ENCODE measurements at places on chromosomes 1 and 21.

- no peak for DNase-seq
Measured at GRCh38 chr1:100604372-100604771, 66.4 kb downstream of the GPR88 start.

- no peak for DNase-seq
Measured at GRCh38 chr1:20469406-20470076, 16.5 kb downstream of the CAMK2N1 start.

DNA sequence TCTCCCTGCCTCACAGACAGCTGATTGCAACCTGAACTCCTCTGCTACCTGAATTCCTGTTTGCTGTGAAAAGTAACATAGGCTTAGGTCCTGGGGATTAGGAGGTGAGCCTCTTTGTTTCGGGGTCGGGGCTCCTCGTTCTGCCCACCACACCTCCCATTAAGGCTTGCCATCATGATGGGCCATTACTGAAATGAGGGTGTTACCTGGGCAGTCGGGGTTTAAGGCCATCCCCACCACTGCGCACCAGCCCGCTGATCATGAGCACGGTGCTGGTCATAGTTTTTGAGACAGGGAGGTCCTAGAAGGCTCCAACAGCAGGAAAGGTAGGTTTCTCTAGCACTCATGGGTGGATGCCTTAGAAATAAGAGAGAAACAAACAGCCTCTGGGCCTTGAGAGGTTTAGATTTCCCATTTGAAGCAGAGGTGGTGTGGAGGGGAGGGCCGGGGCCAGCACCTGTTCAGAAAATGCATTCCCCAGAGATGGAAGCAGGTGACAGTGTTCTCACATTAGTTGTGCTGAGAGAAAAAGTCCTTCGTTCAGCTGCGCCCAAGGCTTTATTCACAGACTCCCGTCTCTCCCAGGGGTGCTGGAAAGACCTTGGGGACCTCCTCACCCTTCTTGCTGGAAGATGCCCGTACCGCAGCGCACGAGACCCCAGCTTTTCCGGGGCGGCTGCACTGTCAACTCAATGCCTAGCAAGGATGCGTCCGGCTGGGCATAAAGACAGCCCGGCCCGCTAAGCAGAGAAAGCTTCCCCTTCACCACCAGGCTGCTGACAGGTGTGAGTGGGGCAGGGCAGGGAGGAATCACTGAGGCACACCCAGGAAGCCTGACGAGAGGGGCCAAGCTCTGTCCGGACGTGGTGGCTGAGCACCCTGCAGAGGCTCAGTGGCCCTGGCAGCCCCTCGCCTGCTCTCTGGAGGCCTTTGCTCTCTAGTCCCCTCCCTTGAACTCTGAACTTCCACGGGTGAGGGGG is 125.5 kb downstream of the PGBD5 start:
- no peak for DNase-seq

- DNase-seq = no peak
Measured at GRCh38 chr1:191085121-191085520, 607.5 kb upstream of the BRINP3 start.

GRCh38 chr1:231872461-231872910 is 245.9 kb downstream of the DISC1 start:
- DNase-seq = no peak

GRCh38 chr1:203101813-203102634 is 16.2 kb upstream of the MYOG start:
- no peak for DNase-seq

DNA sequence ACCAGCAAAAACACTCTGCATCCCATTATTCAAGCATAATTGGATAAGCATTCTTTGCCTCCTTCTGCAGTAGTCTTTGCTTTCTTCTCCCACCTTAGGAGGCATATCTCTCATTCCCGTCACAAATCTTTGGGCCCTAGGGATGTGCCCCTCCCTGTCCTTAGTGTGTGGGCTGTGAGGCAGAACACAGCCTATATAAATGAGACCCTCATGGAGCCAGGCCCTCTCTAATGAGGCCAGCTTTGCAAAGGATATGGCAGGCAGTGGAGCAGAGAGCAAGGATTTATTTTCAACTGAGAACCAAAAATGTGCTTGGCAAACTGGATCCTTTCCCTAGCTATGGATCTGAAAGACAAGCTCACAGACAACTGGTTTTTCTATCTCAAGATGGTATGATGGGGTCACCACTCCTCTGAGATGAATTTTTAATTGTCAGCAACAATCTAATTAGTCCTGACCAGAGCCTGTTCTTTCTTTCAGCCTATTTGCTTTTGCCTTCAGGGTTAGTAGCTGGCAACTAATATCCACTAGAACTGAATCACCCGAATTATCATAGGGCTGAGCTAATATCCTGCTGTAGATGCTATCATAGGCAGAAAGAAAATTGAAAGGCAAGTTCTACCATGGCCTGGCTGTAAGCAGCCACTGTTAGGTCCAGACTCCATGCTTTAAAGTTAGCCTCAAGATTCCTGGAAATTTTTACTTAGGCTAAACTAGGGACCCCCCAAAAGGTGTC is 134.2 kb downstream of the SYT2 start:
- DNase-seq = no peak

GRCh38 chr21:25907573-25908275 is 173.0 kb downstream of the GABPA start:
- DNase-seq = no peak

DNA sequence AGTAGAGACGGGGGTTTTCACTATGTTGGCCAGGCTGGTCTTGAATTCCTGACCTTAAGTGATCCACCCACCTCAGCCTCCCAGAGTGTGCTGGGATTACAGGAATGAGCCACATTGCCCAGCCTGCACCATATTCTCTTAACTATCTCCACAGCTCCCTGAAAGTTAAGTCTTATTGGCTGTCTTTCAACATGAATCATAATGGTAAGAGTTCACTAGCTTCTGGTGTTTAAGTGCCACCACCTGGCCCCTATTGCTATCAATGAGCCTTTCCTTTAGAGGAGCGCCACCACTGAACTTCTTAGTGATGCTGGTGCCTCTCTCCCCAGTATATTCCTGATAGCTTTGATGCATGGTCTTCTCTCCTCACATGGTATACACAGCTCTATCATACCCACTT is 15.7 kb downstream of the ZFYVE9 start:
- no peak for DNase-seq

DNA sequence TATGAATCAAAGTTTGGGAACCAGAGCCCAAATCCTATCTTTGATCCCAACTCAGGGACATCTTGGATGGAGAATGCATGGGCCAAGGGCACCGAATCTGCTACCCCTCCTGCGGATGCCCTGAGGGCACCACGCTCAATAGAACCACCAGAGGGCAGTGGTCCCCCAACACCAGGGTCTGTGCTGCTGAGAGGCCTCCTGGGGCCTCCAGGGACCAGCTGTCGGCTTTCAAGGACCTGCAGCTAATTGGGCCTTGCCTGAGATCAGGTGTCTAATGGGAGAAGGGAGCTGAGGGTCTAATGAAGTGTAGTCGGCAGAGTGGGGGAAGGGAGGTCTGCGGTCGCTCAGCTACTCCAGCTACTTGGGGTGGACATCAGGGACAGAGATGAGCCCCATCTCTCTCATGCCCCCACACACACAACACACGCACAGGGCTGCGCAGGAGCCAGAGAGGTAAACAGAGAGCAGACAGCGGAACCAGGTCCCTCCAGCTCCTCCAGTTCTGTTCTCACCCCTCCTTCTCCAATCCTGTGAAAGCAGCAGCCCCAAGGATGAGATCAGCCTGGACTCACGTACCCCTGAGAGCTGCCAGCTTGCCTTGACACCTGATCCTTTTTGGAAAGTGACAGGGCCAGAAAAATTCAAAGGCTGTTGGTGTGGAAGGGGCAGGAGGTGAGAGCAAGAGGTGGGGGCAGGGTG is 34.9 kb upstream of the PPP1R15B start:
- peak; percentile 84 for DNase-seq

DNA sequence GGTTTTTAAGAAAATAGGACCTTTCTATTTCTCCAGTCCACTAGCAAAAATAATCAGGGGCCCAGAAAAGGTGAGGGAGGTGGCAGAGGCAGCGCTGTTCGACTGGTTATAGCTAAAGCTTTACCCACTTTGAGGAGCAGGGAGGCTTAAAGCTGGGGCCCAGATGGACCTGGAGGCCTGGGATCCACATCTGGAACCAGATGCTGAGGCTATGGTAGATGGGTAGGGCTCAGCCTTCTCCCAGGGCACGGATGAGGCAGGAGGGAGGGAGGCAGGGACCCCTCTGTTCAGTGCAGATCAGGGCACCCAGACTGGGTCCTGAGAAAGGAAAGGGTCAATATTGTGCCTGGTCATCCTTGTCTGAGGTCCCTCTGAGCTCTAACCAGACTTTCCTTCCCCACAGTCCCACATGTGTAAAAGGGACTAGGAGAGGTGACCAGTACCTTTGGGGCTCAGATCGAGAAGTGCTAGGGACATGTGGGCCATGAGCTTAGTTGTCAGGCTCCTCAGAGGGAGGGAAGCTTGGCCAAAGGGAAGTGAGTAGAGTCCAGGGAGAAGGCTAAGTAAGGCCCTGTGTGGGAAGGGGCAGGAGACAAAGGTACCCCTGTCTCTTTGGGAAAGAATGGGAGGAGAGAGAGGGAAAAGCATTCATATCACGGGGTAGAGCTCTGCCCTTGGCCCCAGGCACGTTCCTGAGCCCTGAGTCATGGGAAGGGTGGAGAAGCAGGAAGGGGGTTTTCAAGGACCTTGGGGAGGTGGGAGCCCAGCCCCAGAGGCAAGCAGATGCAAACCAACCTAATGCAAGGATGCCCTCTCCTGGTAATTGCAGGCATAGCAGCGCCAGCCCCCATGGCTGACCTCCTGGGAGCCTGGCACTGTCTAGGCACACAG is 15.4 kb downstream of the LMNA start:
- DNase-seq = peak; percentile 87

DNA sequence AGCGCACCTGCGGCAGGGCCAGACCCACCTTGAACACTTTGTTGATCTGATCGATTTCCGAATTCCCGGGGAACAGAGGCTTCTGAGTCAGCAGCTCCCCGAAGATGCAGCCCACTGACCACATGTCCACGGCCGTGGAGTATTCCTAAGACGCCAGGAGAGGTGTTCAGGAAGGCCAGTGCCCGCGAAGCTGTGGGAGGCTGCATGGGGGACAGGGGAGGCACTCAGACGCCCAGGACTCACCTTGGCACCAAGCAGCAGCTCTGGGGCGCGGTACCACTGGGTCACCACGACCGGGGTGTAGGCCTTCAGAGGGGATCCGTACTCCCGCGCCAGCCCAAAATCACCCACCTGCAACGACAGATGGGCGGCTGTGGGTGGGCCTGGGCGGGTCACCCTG is 11.2 kb upstream of the SLC35E2B start:
- no peak for DNase-seq

GRCh38 chr1:33080885-33081553 is at the start of gene AZIN2:
Gene AZIN2 (plus strand): TSS chr1:33081153. CDS start chr1:33082250, 1,097 bp downstream.
- DNase-seq = peak; percentile 99

DNA sequence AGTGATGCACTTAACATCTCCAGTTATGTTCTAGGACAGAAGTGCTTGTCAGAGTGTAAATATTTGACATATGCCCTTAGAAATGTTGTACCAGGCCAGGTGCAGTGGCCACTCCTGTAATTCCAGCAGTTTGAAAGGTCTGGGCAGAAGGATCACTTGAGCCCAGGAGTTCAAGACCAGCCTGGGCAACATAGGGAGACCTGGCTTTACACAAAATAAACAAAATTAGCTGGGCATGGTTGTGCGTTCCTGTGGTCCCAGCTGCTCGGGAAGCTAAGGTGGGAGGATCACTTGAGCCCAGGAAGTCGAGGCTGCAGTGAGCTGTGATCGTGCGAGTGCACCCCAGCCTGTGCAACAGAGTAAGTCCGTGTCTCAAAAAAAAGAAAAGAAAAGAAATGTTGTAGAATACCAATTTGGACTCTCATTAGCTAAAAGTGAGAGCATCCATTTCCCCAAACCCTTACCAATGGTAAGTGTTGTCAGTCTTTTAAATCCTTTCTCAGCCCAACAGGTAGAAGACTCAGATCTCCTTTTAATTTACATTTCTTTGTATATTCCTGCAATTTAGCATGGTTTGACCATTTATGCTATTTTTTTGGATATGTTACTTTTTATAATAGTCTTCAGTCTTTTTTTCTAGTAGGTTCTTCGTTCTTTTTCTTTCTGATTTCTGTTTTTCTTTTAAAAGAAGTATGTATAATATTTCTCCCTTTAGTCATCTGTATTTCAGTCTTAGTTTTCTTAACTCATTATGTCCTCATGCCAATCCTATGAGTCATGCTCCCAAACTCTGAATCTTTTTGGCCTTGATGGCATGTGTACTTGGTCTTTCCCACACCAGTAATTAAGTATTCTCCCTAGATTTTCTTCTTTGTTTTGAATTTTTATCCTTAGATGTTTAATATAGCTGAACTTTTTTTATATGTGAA is 74.4 kb downstream of the CAMTA1 start:
- no peak for DNase-seq

DNA sequence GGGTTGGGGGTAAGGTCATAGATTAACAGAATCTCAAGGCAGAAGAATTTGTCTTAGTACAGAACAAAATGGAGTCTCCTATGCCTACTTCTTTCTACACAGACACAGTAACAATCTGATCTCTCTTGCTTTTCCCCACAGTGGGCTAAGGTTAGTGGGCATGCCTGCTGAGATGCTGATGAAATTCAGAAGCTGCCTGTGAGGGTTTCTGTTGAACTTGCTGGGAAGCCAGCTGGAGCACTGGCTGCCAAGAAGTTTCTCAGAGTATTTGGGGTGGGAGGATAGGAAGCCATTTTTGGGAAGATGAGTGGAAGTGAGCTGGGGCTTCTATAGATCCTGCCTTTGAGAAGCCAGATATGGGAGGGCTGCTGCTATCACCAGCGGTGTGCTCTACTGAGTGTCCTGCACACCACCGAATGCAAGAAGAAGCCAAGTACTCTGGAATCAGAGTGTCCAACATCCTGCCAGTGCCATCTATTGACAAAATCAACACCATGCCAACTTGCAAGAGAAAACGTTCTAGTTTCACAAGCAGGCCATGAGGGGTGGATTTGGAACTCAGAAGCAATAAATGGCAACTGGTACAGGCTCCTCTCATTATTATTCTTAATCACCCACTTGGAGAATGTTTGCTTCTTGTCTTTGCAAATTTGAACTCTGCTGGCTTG is 102.7 kb downstream of the PTPRU start:
- no peak for DNase-seq

GRCh38 chr1:240946926-240947325 is 335.0 kb upstream of the GREM2 start:
- DNase-seq = no peak

- no peak for DNase-seq
Measured at GRCh38 chr1:220889333-220889732, 10.1 kb downstream of the HLX start.

GRCh38 chr1:193019442-193020026 is 39.6 kb downstream of the UCHL5 start:
- no peak for DNase-seq

- no peak for DNase-seq
Measured at GRCh38 chr1:29706936-29707335, 470.6 kb downstream of the PTPRU start.

GRCh38 chr1:119489201-119489600 is 17.8 kb upstream of the HSD3B1 start:
- no peak for DNase-seq

- no peak for DNase-seq
Measured at GRCh38 chr1:62794053-62794452, 10.1 kb downstream of the ATG4C start.

- no peak for DNase-seq
Measured at GRCh38 chr1:20928146-20928545, 141.0 kb upstream of the HP1BP3 start.

GRCh38 chr1:70090141-70090540 is 115.2 kb downstream of the LRRC40 start:
- no peak for DNase-seq

GRCh38 chr1:6329851-6330250 is 63.7 kb downstream of the ACOT7 start:
- DNase-seq = no peak
